Stimulated activated CD4-positive, alpha-beta T cell treated with anti-CD3 and anti-CD28 coated beads, Interleukin-4, amount 100 ng/mL, for 24 hours (primary cell): ENCODE measurements at places on chromosomes 12 and 14.
A peak's percentile ranks its signal among the peaks of the same experiment; 100 is the strongest.

- no peak for DNase-seq
These were observed 246.7 kb upstream of the G2E3 start for GRCh38 chr14:30312214-30312613.

- DNase-seq = no peak
These were observed at the start of gene GSC for GRCh38 chr14:94769391-94770250. GSC (minus strand) TSS chr14:94770113; CDS start chr14:94770015, 98 bp downstream.

GRCh38 chr14:78227248-78228077 lies 57.3 kb downstream of the NRXN3 start:
- no peak for DNase-seq

DNA sequence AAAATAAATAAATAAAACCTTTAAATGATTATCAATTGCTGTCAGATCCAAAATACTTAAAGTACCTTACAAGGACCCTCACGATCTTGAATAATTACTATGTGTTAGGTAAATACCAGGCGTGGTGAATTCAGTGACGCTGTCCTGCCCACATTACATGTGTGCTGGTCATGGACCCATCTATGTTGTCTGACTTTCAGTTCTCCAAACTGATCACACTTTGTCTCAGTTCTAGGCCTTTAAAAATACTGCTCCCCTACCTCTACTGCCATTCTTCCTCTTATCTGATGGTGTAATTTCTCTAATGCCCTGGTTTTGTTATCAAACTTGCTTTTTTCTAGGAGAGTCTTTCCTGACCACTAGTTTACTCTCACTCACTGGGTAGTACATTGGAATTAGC lies 520.7 kb downstream of the TRHDE start:
- no peak for DNase-seq

GRCh38 chr14:102037686-102038085 lies 49.2 kb downstream of the HSP90AA1 start:
- no peak for DNase-seq

DNA sequence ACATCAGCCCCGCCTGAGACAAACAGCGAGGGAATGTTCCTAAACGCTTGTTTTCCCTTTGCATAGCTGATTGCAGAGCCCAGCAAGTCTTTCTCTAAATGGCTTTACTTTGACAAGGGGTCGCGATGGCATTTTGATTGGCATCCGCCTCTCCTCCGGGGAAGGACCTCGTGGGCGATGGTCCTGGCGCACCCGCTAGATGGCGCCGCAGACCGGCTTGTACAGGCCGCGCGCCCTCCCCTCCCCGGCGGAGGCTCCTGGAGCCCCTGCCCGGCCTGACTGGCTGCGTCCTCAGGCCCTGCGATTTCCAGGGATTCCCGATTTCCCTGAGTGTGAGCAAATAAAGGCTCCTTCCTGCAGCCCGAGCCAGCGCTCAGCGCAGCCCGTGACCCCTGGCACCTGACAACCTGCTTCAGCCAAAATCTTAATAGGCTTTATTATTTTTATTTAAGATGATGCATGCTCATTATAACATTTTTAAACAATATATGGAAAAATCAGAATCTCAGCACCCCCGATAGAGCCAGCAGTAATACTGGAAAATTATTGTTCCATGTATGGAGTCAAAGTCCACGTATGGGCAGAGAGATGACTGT lies 468.3 kb downstream of the AACS start:
- DNase-seq = no peak

- DNase-seq = no peak
These were observed 237.4 kb upstream of the PWP1 start for GRCh38 chr12:107448198-107448597.

GRCh38 chr12:94973221-94973620 lies 30.3 kb downstream of the NDUFA12 start:
- no peak for DNase-seq

DNA sequence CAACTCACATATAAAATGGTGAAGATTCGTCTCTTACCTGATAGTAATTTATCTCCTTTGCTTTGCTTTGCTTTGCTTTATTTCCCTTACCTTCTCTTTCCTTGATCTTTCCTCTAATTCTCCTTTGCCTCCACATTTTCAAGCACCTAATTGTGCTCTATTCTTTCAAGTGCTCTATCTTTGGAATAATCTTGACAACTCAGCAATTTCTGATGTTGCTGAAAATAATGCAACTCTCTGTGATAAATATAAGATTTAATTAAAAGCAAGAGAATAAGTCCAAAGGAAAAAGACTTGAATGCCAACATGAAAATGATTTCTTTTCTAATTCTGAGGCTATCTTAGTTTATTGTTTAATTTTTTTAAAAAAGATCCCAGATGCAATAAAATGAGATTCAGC lies 139.5 kb upstream of the SYT1 start:
- no peak for DNase-seq

GRCh38 chr14:26851793-26852192 lies 254.0 kb upstream of the NOVA1 start:
- DNase-seq = no peak

DNA sequence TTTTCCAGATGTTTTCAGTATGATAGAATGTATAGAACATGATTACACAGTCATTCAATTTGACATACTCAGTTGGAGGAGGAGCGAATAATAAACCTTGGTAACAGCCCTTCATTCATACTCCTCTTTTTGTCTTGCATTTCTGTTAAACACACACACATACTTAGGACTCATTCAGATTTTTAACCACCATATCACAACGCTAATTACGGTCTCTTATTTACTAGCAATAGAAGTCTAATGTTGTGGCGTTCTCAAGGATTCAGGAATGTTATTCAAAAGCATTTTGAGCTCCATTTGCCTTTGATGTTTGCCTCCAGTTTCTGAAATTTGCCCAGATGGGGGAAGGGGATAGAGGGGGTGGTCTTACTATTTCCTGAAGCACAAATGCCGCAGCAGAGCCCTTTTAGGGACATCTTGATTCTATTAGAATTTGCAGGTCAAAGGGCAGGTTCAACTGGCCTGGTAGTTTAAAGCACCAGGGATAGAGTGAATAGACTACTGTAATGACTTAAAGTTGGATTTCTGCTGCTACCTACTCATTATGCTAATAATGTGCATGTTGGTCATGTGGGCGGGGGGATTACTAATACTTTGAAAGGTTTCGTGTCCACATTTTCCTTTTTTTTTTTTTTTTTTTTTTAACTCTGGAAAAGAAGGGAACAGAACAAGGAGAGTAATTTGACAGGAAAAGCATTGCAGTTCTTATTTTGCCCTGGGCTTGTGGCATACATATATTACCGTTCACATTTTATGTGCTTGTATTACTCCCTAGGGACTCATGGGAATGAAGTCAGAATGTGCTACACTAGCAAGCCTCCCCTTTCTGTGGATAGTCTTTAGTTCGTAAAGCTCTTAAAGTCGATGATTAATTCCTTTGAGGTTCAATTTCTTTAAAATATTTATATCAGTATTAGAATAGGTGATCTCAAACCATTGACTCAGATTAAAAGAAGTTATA lies 226.8 kb downstream of the FBXL14 start:
- no peak for DNase-seq

GRCh38 chr12:108309674-108310312 lies 29.3 kb downstream of the CMKLR1 start:
- no peak for DNase-seq

DNA sequence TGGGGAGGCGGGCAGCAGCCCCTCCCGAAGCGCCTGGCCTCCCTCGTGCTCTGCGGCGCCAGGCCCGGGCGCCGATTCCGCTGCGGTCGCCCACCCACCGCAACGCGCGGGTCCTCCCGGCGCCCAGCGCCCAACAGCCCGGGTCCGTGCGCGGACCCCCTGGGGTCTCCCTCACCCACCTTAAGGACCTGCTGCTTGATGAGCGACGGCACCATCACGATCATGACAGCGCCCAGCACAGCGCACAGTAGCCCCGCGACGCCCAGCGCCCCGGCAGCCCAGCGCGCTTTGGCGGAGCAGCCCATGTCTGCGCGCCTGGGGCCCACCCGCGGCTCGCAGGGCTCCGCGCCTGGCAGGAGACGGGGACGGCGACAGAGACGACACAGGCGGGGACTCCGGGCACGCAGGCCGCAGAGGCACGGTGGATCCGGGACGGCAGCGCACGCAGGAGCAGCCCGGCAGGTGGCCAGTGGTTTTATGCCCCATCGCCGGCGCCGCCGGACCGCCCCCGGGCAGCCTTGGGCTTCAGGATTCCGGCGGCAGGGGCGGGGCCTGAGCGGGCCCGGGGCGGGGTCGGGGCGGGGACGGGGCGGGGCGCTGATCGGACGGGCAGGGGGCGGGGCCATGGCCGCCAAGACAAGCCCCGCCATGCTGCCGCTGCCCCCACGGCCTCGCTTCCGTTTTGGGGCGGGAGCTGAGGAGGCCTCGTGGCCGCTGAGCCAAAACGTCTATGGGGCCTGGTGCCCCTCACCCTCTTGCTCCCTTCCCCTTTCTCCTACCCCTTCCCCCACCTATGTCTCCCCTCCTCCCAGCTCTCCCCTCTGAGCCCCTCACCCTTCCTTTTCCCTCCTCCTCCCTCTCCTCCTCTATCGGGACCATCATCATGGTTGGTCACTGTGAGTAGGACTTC lies at the start of gene SCARB1:
TSS of gene SCARB1 (minus strand) at position 449 of the 910 bp plus-strand sequence. CDS start at position 305, 144 bp downstream.
- DNase-seq = peak; percentile 71

GRCh38 chr12:31259136-31259886 lies 66.6 kb downstream of the SINHCAF start:
- DNase-seq = no peak

GRCh38 chr14:75827331-75827730 lies 154.5 kb downstream of the TGFB3 start:
- no peak for DNase-seq

- peak; percentile 34 for DNase-seq
These were observed 598 bp downstream of the UBE2N start for GRCh38 chr12:93441081-93441616.

DNA sequence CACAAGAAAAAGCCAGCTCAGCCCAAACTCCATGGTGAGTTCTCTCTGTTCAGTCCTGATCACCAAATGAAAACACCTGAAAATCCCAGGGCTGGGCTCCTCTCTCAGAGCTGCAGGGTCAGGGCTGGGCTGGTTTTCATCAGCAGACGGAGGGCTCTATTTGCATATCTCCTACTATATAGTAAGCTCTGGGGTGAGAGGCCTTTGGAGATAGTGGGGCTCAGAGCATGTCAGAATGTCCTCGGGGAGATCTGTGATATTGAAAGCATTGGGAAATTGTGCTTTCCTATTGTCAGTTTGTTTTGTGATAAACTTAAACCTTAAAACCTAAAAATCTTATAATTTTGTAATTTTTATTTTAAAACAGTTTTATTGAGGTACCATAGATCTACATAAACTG lies 742.6 kb downstream of the TMEM121 start:
- no peak for DNase-seq

GRCh38 chr14:99185436-99186068 lies 86.4 kb downstream of the BCL11B start:
- no peak for DNase-seq

GRCh38 chr14:86055512-86056075 lies 525.6 kb downstream of the FLRT2 start:
- DNase-seq = no peak

DNA sequence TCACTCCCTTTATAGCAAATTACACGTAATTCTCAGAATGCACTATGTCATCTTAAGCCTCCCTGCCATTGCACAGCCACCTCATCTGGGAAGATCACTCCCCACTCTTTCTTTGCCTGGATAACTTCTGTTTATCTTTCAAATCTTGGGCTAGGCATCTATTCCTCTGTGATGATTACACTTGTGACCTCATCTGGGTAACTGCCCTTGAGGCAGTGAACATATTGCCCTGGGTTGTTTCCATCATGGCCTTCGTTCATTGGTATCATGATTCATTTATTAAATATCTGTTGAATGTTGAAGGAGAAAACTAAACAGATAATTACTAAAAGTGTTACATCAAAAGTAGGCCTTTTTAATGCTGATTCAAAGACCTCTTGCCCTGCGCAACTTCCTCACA lies 26.2 kb upstream of the PDE3A start:
- DNase-seq = no peak

DNA sequence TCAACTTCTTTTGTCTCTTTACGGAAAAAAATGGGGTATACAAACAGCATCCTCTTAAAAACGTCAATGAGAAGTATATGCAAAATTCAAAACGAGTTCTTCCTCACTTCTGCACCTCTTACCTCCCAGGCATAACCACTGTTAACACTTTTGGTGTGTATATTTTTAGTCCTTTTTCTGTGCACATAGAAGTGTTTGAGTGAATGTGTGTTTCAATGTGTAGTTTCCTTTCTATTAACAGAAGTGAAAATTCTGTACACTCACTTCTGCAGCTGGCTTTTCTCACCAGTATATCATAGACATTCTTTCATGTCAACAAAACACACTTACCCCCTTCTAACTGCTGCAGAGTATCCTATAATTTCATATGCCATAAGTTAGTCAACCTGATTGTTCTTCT lies 5.4 kb downstream of the UBR7 start:
- no peak for DNase-seq

GRCh38 chr14:23657959-23658470 lies 21.9 kb downstream of the DHRS2 start:
- DNase-seq = no peak

- no peak for DNase-seq
These were observed at the start of gene PAPLN for GRCh38 chr14:73237219-73237785. PAPLN (plus strand) TSS chr14:73237506; CDS start chr14:73239779, 2,273 bp downstream.
